ENCODE measurements at places on chromosomes 11 and 22. TPM values are rescaled to one million over a fixed set of nuclear protein-coding genes. Genes with fewer than 3 reads are reported as not detected.

Gene TSSK2
- not detected for total RNA-seq

Gene LYVE1
- 2.2 TPM for total RNA-seq

Gene KCNJ1
- not detected for total RNA-seq

Gene TIMP3
- 0.07 TPM for total RNA-seq

DNA sequence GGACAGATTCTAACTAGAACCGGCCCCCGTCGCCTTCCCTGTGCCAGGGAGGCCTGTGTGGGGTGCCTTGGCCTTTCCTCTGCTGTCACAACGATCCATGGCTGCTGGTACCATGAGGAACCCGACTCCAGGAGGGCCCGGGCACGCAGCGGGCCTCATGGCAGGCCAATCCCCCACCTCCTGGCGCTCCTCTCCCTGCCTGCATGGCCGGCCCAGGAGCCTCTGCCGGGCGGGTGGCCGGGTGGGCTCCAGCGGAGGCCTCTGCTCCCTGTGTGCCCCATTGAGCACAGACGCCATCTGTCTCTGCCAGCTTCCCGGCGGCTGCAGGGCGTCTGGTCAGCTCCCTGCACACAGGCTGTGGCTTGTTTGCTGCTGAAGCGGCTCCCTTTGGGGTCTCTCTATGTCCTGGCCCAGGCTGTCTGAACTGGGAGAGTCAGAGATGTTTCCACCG lies 86.5 kb downstream of the MYEOV start:
- DNase-seq: no peak

GRCh38 chr11:1048375-1049070 lies 12.0 kb upstream of the MUC6 start:
- DNase-seq: no peak

- peak; percentile 54 for DNase-seq
Observed at GRCh38 chr22:30667494-30668385, at the start of gene DUSP18. DUSP18 (minus strand) TSS chr22:30667875; CDS start chr22:30664003, 3,872 bp downstream.

- no peak for DNase-seq
Observed at GRCh38 chr11:111833524-111833923, 37.9 kb downstream of the ALG9 start.

DNA sequence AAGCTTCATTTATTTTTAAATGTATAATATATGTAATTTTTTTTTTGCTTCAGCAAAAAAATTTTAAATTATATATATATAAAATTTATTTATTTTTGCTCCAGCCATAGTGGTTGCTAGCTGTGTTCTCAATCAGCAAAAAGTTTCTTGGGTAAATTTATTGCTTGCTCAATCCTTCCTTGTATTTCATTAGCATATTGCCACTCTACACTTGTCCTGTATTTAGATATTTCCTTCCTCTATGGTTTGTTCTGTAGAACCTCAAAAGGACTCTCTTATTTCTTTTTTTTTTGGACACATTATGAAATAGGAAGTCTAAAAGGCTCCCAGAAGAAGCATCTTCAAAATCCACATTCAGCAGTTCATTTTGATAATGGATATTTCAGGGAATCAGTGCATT lies 2.3 kb downstream of the PTPRJ start:
- DNase-seq: no peak

DNA sequence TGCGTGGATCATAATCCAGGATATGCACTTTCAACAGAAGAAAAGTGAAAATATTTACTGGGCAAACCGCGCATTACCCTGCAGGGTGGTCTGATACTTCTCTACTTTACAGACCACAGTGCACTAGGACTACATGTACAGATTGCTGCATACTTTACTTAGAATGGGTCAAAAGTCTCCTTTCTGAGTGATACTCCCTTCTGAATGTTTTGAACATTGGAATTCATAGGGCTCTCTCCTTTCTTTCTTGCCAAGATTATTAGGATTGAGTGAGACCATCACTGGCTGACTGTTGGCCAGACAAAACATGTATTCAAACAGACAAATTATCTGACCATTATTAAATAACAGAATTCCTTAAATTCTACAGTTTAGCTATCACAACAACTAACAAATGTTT lies 6.6 kb upstream of the FIBIN start:
- DNase-seq: no peak

DNA sequence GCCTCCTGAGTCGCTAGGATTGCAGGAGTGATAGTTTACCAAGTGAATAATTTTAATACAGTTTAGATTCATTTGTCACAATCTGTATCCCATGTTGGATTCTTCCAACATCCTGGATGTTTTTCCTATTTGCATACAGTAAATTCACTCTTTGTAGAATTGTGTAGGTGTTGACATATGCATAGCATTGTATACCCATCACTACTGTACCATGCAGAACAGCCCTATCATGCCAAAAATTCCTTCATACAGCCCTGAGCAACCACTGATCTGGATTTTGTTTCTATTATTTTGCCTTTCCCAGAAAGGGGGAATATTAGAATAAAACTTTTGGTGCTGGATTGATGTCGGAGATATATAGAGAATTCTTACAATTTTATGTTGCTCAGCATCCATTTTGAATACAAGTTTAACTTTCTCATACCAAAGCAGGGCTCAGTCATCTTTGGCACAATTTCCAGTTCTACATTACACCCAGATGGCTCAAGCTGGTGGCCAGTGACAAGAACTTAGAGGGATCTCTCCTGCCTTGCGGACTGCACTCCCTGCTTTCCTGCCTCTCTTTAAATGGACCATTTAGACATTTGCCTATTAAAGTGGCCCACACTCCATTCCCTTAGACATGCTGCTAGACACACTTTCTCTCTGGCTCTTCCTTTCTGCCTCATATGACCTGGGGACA lies 45.4 kb upstream of the CFAP300 start:
- no peak for DNase-seq

DNA sequence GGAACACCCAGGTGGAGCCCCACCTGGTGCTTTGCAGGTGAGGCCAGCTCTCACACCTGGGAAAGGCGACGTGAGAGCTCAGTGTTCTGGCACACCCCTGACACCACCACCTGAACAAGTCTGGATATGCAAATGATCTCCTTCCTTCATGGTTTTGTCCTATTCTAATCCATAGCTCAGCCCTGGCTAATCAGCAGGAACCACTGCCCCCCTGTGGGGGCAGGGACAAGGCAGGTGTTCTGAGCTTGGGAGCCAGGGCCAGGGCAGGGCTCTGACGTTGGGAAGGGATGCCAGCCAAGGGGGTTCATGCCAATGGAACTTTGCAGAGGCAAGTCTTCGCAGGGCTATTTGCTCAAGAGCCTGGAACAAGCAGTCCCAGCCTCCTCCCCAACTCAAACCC lies 144.2 kb downstream of the TRIM29 start:
- no peak for DNase-seq

DNA sequence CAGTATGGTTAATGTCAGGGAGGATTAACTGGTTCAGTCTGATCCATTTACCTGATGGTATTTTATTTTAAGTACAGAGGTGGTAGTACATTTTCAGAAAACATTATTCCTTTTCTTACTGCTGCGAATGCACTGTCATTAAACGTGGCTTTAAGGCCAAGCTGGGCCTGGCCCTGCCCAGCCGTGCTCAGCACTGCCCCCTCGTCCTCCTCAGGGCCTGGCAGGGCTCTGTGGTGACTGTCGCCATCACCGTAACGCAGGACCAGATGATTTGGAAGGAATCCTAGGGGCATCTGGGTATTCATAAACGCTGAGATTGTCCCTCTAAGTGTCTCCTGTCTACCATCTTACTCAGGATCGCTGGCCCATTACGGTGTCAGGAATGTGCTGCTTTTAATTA lies 302.0 kb downstream of the TBC1D22A start:
- DNase-seq: no peak

DNA sequence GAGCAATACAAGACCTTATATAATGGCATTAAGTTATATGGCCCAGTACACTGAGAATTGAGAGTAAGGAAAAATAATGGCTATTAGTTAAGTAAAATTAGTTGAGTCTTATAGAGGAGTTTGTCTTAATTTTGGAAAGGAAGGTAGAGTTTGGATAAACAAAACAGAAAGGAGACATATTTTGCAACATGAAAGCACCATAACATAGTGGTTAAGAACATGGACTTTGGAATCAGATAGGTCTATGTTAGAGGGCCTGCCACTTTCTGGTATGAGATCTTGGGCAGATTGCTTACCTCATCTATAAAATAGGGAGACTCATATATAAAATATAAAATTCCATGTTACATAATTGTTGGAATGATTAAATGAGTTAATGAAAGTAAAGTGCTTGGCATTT lies 68.9 kb downstream of the CSTPP1 start:
- no peak for DNase-seq

DNA sequence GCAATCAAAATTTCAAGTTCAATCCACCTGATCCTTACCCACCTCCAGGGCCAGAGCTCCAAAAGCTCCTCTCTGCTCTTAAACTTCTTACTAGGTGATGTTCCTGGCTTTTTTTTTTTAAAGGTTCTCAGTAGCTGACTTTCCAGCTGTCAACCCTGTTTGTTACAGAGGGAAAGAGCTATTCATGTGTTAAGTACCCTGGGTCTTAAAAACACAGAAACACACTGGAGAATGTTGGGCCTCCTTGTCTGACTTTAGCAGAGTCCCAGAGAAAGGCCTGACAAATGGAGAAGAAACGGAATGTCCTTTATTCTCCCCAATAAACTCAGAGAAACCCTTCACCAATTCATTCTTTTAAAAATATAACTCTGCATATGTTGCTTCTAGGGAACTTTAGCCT lies 3.2 kb downstream of the LRRC4C start:
- no peak for DNase-seq

- DNase-seq: no peak
Observed at GRCh38 chr11:23573429-23573828, 713.2 kb upstream of the CCDC179 start.

DNA sequence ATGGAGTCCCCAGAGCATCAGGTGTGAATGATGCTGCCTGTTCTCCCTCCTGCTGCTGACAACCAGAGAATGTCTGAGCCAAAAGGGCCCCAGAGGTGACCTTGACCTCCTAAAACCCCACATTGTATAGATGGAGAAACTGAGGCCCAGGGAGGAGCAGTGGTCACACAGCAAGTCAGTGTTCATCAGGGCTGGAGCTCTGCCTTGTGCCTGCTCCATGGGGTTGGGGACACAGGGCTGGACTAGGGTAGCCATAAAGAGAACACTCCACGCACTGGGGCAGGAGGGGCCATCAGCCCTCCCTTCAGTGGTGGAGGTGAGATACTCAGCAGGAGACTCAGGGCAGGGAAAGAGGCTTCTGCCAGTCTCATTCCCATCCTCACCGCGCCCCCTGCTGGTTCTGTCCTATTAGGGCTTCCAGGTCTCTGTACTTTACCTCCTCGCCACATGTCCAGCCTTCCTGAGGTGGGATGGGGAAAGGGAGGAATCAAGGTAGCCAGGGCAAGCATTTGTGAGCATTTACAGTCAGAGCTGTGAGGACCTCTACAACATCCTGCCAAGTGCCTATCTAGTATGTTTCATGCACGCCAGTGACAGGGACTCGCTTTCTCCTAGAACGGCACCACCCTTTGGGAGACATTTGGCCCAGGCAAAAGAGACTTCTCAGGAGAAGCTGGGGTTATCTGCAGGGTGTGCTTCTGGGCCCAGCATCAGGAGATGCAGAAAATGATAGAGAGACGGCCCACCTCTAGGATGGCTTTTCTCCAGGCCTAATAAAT lies 43.2 kb downstream of the NEU3 start:
- peak; percentile 11 for DNase-seq

DNA sequence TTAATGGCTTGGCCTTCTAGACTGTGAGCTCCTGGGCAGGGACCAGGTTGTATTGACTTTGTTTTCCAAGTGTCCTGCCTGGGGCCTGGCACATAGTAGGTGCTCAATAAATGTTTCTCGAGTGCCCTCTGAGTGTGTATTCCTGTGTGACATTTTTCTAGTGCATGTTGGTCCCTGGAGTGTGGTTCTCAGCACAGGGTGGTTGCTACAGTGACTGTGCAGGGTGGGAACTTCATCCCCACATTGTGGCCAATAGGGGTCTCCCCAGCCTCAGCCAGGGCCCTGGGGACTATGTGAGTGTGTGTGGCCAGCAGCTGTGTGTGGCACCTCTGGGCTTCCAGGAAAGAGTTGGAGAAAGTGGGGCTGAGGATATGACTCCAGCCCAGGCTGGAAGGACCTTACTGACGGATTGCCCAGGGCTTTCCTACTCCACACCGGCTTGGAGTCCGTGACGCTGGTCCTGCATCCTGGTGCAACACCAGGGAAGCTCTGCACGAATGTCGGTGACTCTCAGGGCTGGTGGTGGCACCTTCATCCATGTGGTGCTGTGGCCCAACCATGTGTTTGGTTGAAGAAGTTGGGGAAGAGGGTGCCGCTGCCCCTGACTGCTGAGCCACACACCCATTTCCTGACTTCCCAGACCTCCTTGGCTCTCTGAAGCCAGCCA lies 9.0 kb upstream of the MARK2 start:
- no peak for DNase-seq

- DNase-seq: no peak
Observed at GRCh38 chr22:44410451-44410991, 87.5 kb downstream of the RTL6 start.

DNA sequence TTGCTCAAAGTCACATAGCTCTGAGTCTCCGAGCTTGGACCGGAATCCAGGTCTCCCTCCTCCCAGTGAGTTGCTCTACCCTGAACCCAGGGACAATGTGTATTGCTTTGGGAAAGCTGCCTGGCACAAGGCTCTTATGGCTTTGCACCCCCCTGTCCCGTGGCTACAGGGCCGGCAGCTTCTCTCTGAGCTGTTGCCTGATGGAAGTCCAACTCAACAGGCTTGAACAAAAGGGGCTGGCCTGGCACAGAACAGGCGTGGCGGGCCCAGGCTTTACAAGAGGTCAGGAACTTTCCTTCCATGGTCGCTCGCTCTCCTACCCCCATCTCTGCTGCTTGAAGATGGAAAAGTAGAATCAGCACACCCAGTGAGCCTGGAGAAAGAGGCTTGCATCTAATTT lies 34.3 kb downstream of the MYEOV start:
- no peak for DNase-seq

- DNase-seq: no peak
Observed at GRCh38 chr22:42621505-42622002, 6.9 kb upstream of the POLDIP3 start.

GRCh38 chr22:32380991-32381390 lies 23.3 kb downstream of the RFPL3 start:
- DNase-seq: no peak
